NCI-H1417 (cell line): ENCODE measurements at places on chromosomes 3 and 15.

DNA sequence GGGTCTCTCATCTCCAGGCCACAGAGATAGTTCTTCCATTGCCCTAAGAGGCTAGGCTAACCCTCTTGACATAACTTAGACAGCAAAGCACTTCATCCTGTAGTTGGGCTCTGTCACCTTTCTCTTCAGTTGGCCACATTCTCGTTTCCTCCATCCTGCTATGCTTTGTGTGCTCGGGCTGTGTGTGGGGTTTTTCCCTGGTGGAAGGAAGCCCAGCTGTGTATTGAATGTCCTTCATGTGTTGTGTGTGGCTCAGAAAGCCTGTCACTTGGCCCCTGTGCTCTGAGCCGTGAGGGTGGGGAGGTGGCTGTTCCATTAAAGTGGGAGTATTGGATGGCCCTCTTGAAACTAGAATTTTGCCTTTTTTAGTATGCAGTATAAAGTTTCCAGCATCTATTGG lies 8.8 kb upstream of the EXOG start:
- DNase-seq: no peak

GRCh38 chr3:169945313-169945712 lies 21.3 kb upstream of the SEC62 start:
- no peak for DNase-seq

- no peak for DNase-seq
Measured at GRCh38 chr15:48667701-48668100, 22.2 kb upstream of the FBN1 start.

DNA sequence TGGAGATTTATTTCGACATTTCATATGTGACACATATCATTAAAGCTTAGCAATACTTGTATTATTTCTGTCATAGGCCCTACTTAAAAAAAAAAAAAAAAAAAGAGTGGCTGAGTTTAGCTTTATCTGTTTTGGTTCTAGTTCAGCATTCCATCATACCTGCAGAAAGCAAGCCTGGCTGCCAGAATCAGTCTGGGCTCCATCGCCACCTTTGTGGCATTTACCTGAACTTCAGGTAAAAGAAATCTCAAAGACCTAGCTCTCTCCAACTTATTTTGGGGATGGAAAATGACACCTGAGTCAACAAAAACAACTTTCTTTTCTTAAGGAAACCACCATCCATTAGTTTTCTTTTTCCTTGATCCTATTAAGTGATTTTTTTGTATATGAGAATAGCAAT lies 82.1 kb downstream of the NEK10 start:
- no peak for DNase-seq

DNA sequence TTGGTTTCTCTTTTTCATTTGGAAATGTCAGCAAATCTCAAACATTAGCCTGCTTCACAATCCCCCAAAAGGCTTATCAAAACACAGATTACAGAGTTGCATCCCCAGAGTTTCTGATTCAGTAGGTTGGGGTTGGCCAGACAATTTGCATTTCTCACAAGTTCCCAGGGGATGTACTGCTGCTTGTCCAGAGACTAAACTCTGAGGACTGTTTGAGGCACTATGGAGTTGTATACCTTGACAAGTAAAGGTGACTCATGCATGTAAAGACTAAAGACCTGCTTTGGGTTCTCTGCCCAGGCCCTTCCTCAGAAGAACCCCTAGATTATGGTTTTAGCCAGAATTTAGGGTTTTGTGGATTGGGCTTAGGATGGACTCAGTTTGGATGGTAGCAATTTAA lies 151.1 kb upstream of the ARHGEF26 start:
- no peak for DNase-seq

GRCh38 chr3:28150465-28151206 lies 90.8 kb upstream of the CMC1 start:
- DNase-seq: no peak

DNA sequence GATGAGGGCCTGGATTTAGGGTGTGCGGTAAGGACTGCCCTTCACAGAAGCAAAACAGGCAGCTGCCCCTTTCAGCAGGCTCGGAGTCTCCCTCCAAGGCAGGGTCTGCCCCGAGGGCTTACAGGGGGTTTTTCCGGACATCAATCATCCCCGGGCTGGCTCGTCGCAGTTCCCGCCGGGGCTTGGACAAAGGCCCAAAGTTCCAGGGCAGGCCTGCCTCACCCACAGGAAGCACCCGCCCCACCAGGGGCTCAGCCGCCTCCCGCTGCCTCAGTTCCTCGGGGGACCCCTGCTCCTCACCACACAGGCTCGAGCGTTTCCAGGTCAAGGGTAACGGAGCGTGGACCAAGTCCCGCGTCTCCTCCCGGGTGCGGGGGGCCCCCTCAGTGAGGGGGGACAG lies 27.0 kb downstream of the KIF7 start:
- no peak for DNase-seq

DNA sequence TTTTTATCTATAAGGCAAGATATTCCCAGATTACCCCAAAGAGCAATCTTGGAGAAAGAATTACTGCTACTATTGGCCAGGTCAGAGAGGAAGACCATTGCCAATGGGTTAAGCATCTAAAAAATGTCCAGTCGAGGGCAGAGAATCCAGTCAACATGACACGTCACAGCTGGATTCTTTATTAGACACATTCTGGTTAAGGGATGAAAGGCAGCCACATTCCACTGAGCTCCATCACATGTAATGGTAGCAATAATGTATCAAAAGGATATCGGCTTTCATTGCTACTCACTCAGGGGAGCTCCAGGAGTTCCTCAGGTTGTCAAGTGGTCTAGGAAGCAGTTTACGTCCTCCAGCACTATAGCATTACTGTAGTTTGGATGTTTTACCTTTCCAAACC lies 421.1 kb downstream of the PLOD2 start:
- no peak for DNase-seq

GRCh38 chr3:15809313-15809712 lies 11.5 kb upstream of the ANKRD28 start:
- no peak for DNase-seq

GRCh38 chr3:113070072-113070640 lies 79.4 kb downstream of the GTPBP8 start:
- no peak for DNase-seq

DNA sequence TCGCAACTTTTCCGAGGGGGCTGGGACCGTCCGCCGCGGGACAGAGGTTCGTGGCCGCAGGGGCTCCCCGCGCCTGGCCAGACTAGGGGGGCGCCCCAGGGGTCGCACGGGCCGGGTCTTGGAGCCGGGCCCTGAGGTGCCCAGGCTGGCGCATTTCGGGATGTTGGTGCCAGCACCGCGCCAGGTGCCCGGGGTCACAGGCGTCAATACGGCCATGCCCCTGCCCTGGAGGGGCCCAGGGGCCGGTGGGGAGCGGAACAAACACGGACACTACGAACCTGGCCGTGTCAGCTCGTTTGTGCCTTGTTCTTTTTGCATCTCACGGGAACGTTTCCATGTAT lies 366 bp downstream of the TM6SF1 start:
- DNase-seq: no peak

DNA sequence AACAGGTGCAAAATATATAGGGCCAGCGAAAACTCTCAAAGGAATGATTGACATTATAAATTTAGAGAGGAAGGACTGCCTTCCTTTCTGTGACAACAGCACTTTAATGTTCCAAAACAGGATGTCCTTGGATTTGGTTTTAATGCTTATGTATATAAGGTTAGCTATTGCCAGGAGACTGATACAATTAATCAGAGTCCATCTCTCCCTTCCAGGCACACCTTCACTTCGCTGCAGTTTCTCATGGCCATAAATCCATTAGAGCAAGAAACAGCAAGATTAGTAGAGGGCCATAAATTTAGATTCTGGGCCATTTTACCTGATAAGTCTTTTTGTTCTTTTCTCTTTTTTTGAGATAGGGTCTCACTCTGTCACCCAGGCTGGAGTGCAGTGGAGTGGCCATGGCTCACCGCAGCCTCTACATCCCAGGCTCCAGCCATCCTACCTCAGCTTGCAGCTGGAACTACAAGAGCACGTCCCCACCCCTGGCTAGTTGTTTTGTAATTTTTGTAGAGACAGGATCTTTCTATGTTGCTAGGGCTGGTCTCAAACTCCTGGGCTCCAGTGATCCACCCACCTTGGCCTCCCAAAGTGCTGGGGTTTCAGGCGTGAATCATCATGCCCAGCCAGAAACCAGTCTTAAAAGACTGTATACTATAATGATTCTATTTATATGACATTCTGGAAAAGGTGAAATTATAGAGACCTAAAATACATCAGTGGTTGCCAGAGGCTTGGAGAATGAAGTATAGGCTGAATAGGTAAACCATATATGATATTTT lies 15.7 kb upstream of the TFRC start:
- DNase-seq: no peak

GRCh38 chr15:99141943-99142342 lies 37.1 kb downstream of the SYNM start:
- DNase-seq: no peak

- no peak for DNase-seq
Measured at GRCh38 chr3:79491029-79491641, 276.7 kb downstream of the ROBO1 start.

DNA sequence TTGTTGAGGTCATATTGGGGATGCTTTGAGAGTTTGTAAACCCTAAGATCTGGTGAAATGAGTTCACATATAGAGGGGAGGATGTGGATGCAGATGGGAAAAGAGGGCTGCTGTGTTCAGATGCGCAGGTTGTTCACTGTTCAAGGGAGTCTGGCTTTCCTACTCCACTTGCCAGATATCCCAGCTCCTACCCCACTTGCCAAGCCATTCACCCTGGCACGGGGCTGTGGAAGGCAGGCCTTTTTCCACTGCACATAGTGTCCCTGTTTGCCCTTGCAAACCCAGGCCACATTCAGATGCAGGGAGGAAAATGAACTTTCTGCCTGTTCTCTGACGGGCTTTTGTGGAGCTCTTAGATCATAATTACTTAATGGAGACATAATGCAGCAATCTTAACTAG lies 29.0 kb downstream of the CRABP1 start:
- no peak for DNase-seq

DNA sequence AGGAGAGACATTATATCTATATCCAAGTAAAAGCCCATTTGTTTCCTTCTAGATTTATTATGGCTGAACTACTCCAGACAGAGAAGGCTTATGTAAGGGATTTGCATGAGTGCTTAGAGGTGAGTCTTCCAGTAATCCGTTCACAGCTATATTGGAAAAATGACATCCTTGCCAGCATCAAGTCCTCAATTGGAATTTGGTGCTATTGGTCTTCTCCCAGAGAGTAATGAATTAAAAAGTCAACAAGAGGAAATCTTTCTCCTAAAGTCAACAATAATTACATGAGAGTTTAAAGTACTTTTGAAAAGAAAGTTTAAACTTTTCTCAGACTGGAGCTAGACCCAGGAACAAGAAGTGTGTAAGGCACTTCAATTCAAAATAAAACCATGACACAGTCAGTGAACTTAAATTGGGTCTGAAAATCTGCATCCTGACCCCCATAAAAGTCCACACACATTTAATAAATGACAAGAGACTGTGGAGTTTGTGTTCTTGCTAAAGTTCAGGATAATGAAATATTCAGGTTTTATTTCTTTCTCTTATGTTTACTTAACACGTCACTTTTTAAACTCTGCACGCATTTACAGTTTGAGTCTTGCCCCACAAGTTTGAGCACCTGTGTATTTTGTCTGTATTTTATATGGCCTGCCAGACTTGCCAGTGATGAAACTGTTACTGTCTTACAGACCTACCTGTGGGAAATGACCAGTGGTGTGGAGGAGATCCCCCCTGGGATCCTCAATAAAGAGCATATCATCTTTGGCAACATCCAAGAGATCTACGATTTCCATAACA lies 268.2 kb upstream of the UMPS start:
- DNase-seq: no peak

DNA sequence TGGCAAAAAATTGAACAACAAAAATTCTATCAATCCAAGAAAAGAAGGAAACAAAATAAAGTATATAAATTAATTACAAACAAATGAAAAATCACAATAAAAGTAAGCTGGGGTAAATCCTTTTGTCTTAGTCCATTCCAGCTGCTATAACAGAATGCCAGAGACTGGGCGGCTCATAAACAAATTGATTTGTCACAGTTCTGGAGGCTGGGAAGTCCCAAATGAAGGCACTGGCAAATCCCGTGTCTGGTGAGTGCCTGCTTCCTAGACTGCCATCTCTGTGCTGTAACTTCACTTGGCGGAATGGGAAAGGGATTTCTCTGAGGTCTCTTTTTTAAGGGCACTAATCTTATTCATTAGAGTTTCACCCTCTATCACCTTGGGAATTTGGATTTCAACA lies 53.6 kb upstream of the RPL35A start:
- no peak for DNase-seq

DNA sequence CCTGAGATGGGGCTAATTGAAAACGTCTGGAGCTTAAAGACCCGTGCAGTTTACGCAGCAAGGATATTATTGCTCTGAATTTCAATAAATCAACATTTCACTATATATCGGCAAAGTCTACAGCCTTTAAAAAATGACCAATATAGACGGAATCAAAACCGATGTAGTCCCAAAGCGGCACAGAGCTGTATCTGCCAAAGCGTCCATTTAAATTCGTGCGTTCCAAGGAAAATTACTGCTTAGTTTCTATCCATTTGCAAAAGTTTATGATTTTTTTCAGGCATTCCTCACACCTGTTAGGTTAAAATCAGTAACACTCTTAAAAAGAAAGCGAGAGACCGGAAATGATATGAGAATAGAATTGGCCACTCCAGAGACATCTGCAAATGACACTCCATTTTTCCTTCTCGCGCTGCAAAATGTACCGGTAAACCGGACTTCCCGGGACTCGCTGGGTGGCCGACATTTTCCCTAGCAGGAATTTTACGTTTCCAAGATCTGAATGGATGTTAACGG lies 777 bp upstream of the EIF4A2 start:
- peak; percentile 77 for DNase-seq

DNA sequence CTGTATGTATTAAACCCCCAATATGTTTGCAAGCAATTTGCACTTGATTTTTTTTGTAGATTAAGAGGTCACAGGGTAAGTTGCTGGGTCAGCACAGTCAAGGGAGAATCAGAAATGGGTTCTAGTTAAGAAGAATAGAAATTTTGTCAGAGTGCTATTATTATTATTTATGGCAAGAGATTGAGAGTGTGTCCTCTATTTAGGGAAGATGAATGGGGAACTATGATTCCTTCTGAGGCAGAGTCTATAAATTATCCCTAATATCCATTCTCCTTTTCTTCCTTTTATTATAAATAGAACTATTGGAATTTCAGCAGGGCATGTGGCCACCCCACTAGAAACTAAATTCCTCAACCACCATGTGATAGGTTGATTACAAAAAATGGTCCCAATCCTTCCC lies 209.9 kb upstream of the UBE2E1 start:
- DNase-seq: no peak

- DNase-seq: no peak
Measured at GRCh38 chr3:58105196-58105595, 97.0 kb downstream of the FLNB start.

DNA sequence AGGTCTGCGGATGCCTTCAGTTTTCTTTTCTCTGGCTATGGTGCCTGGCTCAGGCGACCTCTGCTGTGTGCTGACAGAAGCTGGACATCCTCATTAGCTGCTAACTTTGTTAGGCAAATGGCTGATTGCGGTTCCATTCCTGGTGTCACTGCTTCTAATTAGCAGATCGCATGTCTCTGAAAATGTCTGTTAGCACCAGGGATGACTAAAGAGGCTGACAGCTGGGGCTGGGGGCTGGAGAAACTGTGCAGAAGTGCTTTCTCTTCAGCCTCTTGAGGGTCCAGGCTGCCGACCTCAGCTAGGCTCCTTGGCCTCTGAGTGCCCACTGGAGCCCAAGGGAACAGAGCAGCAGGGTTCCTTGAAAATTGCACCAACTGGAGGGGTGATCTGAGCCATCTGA lies 39.3 kb downstream of the CHCHD6 start:
- DNase-seq: no peak

GRCh38 chr3:171206283-171206682 lies 179.8 kb upstream of the SLC2A2 start:
- no peak for DNase-seq
